ENCODE measurements at places on chromosomes 7 and 10.

GRCh38 chr10:97490592-97490991 is 7.6 kb downstream of the MMS19 start:
- no peak for DNase-seq

- no peak for DNase-seq
These were observed 227.6 kb upstream of the NPSR1 start for GRCh38 chr7:34430456-34430855.

DNA sequence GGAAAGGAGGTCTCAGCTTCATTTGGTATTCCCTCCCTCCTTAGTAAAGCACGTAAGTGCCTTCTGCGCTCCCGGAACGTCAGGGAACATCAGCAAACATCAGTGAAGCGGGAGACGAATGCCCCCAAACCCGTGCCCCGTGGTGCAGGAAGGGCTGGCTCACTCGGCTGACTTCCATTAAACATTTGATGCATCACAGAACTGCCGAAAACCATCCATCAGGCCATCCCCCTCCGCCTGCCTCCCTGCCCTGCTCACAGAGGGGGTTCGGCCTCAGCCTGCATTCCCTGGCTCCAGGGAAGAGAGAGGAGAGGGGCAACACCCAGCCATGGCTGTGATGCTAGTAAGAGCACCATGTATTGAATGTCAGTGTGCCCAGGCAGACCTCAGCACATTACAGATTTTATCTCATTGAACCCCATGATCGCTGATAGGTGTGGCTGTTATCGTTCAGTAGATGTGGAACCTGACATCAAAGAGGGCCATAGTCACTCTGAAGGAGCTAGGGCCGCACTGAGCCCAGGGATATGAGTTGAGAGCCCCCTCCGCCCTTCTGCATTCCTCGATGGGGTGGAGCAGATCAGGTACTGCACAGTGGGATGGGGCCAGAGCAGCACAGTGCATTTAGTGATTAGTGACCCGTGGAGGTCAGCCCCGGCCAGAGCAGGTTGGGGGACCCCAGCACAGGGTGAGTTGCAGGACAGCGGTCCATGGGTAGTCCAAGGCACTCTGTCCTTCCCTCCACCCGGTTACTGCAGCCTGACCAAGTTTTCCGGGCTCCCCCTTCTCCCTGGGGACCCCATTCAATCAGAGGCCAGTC is 146.4 kb downstream of the RPS24 start:
- no peak for DNase-seq

DNA sequence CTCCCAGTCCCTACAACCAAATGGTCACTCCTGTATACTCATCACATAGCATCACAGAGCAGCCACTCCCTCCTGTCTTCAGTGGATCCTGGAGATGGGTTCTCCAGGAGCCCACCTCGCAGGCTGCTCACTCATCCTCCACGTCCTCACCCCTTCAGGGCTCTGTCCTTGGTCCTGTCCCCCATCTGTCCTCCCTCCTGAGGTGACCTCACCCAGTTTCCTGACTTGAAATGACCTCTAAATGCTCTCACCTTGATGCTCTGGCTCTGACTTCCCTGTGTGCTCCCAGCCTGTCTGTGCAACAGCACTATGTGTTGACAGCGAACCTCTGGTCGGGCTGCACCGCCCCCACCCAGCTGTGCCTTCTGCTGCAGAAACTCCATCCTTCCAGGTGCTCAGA is 2.1 kb upstream of the PPP2R2D start:
- DNase-seq, result no peak

GRCh38 chr7:116239020-116239419 is 28.7 kb downstream of the TES start:
- DNase-seq, result no peak

GRCh38 chr10:42960991-42961795 is 115.7 kb upstream of the RET start:
- DNase-seq, result no peak

GRCh38 chr10:118042336-118042735 is 4.4 kb downstream of the RAB11FIP2 start:
- no peak for DNase-seq

DNA sequence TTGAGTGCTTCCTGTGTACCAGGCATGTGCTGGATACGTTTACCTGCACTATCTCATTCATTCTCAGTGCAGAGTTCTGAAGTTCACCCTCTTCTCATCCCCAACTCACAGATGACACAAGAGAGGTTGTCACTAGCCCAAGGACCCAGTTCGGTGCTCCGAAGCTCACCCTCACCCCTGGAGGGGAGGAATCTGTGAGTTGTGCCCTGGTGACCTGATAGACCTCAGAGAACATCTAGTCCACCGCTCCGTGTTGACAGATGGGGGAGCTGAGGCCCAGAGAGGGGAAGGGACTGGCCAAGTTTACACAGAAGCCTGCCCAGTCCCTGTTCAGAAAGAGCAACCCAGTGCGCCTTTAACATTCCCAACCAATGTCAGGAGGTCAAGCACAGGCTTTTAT is 44.8 kb upstream of the EMX2 start:
- no peak for DNase-seq

- DNase-seq, result no peak
These were observed 306.2 kb downstream of the BICC1 start for GRCh38 chr10:58818900-58819299.

- DNase-seq, result no peak
These were observed 8.3 kb downstream of the FGF8 start for GRCh38 chr10:101767600-101767945.

DNA sequence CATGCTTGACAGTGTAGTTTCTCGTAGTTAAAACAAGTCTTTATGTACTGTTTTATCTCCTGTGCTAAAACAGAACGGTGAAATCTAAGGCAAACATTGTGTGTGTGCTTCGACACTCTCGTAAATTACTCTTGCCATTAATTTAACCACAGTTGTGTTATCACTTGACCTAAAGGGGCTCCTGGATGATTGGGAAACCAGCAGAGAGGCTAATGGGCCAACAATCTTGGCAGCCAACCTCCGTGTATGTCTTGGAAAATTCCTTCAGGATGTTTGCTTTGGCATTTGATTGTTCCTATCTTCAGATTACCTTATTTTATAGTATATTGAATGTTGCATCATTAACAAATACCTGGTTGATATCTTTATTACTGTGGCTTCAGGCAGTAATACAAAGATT is 409.5 kb downstream of the SDK1 start:
- DNase-seq, result no peak

GRCh38 chr7:84612981-84613681 is 418.5 kb upstream of the SEMA3A start:
- DNase-seq, result no peak

GRCh38 chr10:51960494-51960895 is 261.1 kb upstream of the CSTF2T start:
- no peak for DNase-seq

GRCh38 chr7:12130609-12131008 is 80.5 kb upstream of the TMEM106B start:
- no peak for DNase-seq

DNA sequence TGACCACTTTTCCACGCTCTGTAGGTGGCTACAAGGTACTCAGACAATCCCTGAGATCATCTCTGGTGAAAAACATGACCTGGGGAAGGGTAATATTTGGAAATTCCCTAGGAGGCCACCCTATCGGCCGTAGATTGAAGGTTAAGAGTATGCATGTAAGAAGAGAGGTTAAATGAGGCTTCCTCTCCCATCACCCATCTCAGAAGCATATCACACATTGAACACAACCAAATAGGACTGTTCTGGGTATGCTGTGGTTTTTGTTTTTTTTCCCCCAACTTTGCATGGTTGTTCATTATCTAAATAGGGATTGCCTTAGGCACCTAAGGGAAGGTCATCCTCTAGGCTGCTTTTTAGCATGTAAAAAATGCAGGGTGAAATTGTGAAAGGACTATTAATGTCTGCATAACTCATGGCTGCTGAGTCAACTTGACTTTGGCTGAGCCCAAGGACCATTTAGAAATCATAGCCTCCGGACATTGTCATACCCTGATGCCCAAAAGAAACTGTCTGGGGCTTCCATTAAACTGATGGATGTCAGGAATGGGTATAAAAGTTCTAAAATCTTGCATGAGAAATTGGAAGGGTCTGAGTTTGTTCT is 24.7 kb upstream of the ST8SIA6 start:
- DNase-seq, result no peak

DNA sequence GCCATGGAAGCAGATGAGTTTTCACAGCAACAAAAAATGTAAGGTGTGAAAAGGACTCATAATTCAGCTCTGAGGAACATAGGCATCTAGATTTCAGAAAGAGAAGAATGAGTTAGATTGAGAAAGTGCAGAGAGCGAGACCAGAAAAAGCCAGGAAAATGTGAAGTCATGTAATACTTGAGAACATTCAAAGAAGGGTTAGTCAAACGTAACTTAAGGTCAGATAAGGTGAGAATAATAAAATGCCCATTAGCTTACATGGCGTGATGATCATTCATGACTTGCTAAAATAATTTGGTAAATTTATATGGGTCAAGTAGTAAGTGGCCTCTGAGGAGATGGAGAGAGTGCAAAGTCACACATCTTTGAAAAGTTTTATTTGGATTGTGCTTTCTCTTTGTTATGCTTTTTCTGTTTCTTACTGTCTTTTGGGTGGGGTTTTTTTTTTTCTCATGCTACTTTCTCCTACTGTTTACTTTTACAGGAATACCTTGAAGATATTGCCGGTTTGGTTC is 271.8 kb upstream of the NRG3 start:
- DNase-seq, result no peak

DNA sequence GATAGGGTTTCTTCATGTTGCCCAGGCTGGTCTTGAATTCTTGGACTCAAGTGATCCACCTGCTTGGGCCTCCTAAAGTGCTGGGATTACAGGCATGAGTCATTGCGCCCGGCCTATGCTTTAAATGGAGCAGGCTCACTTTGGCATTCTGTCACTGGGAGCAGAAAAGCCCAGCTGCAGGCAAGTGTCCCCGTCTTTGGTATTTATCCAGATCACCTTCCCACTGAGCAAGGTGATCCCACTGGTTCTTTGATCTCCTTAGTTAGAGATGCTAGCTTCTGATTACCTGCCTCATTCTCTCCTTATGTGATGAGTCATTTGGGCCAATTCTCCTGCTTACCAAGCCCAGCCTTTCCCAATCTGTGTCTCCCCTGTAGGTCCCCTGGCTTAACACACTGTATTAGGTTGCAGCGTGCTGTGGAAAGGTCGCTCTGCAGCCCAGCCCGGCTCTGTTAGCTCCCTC is 39.3 kb downstream of the SPDYE5 start:
- DNase-seq, result no peak

Data from stimulated activated CD8-positive, alpha-beta memory T cell treated with anti-CD3 and anti-CD28 coated beads, Interleukin-7, amount 100 ng/mL, for 24 hours (primary cell).